ENCODE measurements at places on chromosomes 7 and 10.

- no peak for DNase-seq
Observed at GRCh38 chr10:50033481-50033880, 34.3 kb upstream of the WASHC2A start.

GRCh38 chr7:139328375-139328774, 12.8 kb upstream of the FMC1 start:
- DNase-seq = no peak

GRCh38 chr7:116779931-116780330, 82.5 kb upstream of the CAPZA2 start:
- no peak for DNase-seq

- peak; percentile 78 for DNase-seq
Observed at GRCh38 chr10:71270301-71271220, 48.5 kb upstream of the SLC29A3 start.

DNA sequence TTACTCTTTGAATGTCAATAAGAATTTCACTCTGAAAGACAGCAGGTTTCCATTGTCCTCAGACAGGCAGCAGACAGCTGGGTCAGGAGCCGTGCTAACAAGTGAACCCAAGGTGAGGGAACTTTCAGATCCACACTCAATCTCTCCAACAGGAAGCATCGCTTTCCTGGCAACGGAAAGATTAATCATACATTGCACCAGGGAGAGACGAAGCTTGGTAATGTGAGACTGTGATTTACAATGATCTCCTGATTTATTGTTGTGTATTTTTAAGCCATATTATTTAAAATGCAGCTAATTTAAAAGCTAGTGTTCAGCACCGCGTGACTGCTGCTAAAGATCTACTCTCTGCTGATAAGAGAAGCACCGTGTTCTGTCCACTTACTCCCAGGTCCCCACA, 17.5 kb upstream of the NOM1 start:
- DNase-seq = no peak

DNA sequence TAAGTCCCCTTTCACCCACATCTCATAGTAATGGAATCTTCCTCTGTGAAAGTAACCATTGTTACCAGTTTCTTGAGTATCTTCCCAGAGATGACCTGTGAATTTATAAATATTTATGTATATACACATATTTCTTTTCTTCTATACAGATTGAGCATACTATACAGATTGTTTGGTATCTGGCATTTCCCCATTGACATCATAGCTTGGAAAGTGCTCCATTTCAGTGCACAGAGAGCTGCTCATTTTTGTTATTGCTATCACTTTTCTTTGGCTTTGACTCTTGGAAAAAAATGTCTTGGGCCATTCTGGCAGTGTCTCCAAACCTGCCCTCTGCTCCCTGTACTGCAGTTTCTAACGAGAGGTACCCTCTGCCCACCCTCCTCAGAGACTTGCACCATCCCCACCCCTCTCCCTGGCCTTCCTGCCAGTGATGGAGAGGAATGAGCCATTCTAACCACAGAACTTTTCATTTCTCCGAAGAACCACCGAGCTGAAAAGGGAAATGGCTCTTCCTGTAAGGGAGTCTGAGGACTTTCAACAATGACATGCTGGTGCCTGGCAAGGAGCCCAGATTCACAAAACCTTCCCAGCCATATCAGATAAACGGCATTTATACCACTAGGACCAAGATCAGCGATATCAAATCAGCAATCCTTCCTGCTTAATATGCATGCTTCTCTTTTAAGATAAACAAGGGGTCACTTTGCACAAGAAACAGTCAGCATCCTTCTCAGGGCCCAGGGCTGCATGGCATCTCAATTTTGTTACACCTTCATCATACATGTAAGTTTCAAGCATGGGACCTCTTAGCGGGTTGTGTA, 19.7 kb upstream of the CCSER2 start:
- DNase-seq = peak; percentile 23

GRCh38 chr10:15313843-15314242, 57.2 kb downstream of the FAM171A1 start:
- peak; percentile 22 for DNase-seq

GRCh38 chr10:71571460-71572175, 148.0 kb downstream of the C10orf105 start:
- DNase-seq = no peak

DNA sequence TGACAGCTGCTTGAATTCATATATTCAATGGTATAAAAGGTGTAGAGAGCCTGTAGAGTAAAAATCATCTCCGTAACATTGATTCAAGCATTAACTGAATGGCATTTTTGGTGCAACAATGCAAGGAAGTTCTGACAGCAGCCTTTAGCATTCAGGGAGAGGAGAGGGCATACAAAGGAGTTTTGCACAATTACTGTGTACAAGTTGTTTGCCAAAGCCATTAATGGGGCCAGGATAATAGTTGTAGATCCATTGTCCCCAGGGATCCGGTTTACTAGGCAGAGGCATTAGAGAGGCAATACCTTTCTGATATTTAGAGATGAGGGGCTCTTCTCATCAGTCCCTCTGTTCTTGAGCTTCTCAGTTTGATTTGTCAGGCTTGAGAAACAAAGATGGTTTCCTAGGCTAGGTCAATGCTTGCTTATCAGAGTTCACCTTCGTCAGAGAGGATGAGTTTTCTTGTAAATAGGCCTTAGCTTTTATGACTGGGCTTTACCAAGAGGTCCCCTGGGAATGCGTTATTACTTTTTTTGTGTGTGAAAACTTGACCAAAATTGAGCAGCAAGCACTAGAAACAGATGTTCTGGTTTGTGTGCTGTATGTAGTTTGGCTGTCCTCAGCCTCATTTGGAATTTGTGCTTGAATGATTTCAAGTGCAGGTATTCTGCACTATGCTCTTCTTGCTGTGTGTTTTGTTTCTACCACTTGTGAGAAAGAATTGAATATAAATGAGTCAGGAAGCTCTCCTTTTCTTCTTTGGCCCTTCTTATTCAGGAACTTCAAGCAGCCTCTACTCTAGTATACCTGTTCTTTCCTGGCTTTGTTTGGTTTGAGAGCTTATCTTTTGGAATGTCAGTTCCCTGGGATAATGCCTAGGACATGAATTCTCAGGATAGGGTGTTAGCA, 32.0 kb downstream of the SND1 start:
- DNase-seq = no peak

- no peak for DNase-seq
Observed at GRCh38 chr10:74852381-74852780, 26.0 kb downstream of the KAT6B start.

GRCh38 chr7:106600569-106601373, 60.2 kb downstream of the CCDC71L start:
- DNase-seq = no peak

DNA sequence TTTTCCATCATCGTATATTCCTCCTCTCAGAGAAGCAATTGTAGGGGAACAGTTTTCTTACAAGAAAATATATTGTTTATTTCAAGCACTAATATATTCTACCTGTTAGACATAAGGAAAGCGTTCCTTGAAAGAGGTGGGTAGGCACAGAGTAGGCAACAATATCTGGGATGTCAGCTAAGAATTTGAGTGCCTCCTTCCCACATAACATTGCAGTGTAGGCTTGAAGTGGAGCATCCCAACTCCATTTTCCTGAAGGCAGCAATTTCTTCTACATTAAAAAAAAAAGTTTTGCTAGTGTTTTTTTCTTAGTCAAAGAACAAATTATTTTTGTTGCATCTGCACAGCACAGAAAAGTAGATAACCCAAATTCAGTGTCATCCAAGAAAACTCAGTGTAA, 20.8 kb downstream of the BCAP29 start:
- DNase-seq = no peak

GRCh38 chr7:6407434-6407833, 40.3 kb downstream of the DAGLB start:
- DNase-seq = no peak

- DNase-seq = peak; percentile 58
Observed at GRCh38 chr10:80924063-80924952, 386.6 kb downstream of the SH2D4B start.
